ENCODE measurements at places on chromosomes 16 and 17. TPM values are rescaled to one million over a fixed set of nuclear protein-coding genes. Genes with fewer than 3 reads are reported as not detected.
A peak's percentile ranks its signal among the peaks of the same experiment; 100 is the strongest.

DNA sequence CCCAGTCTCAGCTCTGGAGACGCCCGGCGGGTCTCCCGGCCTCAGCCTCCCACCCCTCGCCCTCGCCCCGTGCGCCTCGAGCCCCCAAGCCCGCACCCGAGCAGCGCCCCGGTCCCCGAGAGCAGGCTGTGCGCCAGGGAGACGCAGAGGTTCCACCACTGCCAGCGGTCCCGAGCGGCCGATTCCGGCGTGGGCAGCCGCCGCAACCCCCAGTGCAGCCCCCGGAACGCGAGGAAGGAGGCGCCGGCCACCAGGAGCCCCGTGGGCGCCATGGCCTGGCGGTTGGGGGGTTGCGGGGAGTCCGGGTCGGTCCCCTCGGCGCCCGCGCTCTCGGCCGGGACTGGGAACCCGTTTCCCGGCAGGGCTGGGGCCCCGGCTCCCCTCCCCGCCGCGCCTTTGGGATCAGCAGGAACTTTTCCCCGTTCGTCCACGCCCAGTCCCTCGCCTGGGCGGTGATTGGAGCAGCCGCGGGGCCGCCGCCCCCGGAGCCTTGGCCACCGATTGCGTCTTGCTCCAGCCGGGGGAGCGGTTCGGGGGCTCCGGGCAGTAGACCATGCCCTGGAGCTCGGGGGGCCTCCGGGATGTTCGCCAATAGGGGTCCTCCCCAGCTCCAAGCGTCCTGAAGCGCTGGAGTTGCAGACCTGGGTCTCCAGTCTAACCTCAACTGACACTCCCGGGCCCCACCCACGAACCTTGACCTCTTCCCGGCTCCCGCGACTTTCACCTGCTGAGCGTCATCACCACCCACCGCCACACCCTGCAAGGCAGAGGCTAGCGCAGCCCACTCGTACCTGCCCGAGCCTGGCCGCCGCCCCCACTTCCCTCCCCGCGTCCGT is at the start of gene TLCD2:
TLCD2 (minus strand) TSS at position 407 of the 836 bp plus-strand sequence; CDS start at position 272, 135 bp downstream.
- peak; percentile 78 for DNase-seq

PIGW gene
- 24.6 TPM for total RNA-seq

SP6 gene
- 0.90 TPM for total RNA-seq

FHOD1 gene
- 70.7 TPM for total RNA-seq

DNA sequence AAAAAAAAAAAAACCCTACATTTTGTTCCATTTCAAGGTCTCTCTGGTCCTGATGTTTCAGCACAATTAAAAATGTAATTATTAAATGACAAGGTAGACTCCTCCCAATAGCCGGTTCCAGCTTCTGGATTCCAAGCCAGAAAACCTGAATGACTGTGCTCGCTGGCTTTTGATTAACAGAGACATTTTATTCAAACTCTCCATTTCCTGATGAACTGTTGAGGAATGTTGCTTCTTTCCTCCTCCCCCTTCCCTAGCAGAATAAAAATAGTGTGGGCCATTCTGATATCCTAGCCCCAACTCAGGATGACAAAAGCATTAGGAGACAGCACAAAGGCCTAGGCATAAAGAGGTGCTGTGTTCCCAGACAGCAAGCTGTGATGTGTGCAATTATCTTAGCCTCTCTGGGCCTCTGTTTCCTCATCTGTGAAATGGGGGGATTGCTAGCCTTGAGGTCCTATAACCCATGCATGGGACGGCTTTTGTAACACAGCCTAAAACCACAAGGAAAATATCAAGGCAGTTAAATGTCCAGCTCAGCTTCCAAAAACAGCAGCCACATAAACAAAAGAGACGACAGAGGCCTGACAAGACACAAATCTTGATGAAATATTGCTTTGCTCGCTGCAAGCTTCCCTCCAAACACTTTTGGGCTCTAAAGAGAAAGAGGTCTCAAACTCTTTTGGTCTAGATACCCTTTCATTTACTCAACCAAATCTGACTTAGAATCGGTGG is 127.2 kb upstream of the RCVRN start:
- no peak for DNase-seq

DNA sequence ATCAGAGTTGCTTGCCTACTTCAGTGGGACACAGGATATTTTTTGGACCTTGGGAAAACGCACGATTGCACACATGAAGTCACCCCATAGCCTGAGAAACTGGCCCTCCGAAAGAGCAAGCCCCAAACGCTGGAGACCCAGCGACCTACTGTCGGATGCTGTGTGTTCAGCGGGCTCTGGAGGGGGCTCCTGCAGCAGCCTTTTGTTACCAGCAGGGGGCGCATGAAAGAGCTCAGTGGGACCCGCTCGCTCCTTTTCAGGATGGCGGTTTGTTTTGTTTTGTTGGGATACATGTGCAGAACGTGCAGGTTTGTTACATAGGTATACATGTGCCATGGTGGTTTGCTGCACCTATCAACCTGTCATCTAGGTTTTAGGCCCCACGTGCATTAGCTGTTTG is 28.4 kb downstream of the MYH3 start:
- peak; percentile 76 for DNase-seq

- DNase-seq = no peak
These were observed 490.5 kb upstream of the CDH5 start for GRCh38 chr16:65876056-65876408.

SRCAP gene
- total RNA-seq = 63.1 TPM

ATP5PD gene
- 344 TPM for total RNA-seq

GRCh38 chr17:81510785-81511553 is 1.6 kb downstream of the ACTG1 start:
- peak; percentile 44 for DNase-seq

DNA sequence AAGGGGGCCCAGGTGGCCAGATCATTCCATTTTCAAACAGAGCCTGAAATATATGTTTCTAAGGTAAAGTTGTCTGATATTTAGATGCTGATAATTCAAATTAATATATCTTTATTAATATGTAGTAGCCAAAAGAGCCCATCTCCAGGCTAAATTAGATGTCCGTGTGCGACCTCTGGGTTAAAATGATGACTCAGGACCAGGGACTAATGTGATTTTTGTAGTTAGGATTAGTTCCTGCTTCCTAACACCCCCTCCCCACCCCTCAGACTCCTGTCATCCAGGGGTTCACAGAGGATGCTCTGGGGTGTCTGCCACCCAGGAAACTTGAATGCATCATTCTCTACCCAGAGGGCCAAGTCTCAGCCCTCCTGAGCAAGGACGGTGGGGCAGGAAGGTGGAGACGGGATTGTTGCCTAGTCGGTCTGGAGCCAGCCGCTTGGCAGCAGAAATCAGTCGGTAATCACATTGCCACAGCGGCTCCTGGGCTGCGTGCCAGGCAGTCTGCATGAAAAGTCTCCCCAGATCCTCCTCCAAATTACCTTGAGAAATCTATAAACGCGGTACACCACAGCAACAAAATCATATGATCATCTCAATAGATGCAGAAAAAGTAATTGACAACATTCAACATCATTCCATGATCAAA is 29.8 kb downstream of the CNGB1 start:
- DNase-seq = no peak

- DNase-seq = no peak
These were observed 396.1 kb downstream of the MAF start for GRCh38 chr16:79204486-79204885.

DNA sequence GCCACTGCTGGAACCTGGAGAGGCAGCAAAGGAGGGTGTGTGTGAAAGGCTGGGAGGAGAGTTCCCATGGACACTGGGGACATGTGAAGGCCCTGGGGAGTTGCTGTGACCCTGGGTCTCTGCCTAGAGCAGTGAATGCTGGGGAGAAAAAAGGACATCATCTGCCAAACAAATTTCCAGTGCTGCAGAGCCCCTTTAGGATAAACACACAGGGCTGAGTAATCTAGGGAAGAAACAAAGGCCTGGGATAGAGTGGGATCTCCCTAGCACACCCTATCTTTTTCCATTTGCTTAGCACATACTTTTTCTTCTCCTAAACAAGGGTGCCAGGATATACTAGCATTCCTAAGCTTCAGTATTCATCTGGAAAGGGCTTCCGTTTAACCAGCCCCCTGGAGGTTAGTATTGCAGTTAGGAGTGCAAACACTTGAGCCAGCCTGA is 3.3 kb upstream of the HIGD1B start:
- DNase-seq = no peak

MEFV gene
- total RNA-seq = not detected

- no peak for DNase-seq
These were observed 52.0 kb downstream of the LDHD start for GRCh38 chr16:75064403-75065148.

ADORA2B gene
- total RNA-seq = 3.1 TPM

GRCh38 chr16:86059253-86060171 is 160.6 kb downstream of the IRF8 start:
- DNase-seq = no peak

DNA sequence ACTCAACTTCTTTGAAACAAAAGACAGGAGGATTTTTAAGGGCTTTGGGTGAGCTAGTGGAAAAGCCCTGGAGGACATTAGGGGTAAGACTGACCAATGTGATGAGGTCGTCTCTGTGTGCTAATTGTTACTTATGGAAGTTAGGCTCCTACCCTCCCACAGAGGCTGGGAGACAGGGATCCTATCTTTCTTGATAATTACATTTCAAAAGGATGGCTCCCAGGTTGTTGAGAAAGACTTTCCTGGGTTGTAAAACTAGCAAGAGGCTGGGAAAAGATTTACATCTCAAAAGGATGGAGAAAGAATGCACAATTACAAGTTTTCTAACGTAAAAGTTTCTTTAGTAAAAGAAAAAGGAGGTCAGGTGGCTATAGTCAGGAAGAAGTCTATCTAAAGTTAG is 605.8 kb upstream of the GOT2 start:
- peak; percentile 32 for DNase-seq

GRCh38 chr16:8721336-8722024 is 47.1 kb downstream of the ABAT start:
- no peak for DNase-seq

DNA sequence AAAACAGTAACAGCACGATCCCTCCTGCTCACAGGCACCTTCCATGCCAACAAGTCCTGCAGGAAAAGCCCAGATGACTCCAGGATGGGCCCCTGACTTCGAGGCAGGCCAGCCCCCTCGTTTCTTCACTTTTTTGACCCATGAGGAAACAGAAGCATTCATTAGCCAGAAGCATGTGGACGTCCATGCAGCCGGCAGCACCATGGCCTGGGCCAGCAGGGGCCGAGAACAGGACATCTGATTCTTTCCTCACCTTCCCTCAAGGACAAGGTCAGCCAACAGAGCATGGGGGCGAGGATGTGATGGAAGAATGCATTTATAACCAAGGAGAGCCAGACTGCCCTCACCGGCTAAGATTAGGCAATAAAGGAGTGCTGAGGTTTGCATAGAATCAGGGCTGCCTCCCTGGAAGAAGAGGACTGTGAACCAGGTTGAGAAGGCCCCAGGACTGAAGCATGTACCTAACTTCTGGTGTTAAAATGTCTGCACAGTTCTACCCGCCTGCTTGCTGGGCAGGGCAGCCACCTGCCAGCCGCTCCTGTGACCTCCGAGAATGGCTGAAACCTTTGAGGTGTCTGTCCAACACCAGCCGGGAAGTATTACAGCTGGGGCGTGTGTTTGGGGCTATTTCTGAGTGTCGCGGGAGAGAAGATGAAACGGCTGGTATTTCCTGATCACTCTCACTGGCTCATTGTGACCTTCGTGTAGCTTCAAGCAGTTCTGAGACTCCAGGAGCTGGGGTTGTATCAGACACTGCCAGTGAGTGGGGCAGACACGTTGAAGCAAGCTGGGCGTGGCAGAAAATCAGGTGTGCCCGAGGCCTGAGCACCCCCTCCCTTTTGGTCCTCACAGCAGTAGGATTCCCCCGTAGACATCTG is 94.0 kb upstream of the TNRC6C start:
- DNase-seq = no peak

GRCh38 chr16:81834868-81835267 is 55.8 kb downstream of the PLCG2 start:
- no peak for DNase-seq

KRT16 gene
- not detected for total RNA-seq

Data from H9 (cell line).